ENCODE measurements at places on chromosomes 2 and 18.

- no peak for DNase-seq
Measured at GRCh38 chr2:118309946-118310680, 221.8 kb downstream of the INSIG2 start.

DNA sequence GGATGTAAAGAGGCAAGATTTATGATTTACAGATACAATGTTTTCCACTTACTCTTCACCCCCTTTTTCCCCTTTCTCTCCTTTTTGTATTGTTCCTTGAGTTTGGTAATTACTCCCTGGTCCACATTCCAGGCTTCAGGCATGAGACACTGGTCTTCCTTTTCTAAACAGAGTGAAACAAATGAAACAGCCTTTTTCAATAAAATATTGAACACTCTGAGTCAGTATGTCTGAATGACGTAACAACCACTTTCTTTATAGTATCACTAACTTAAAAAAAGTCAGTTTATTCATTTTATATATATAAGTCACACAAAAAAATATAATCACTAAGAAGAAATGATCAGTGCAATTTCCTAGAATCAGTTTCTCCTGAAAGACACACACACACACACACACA is 79.7 kb downstream of the STRN start:
- DNase-seq: no peak

DNA sequence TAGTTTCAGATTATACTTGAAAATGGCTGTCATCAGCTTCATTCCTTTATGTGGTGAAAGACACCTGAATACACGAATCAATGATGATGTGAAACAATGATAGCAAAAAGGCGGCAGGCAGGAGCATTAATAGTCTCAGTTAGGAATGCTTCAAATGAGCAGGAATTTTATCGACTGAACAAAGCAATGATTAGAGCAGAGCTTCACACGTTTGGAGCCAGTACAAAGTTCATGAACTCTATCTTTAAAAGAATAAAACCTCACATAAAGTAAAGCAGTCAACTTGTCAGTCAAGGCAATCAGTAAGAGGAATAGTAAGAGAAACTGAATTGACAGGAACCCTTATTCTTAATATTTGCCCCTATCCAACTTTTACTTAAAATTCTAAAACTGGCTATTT is 78.4 kb upstream of the SERTAD2 start:
- DNase-seq: no peak

GRCh38 chr2:194383401-194383800 is 1273.6 kb upstream of the SLC39A10 start:
- no peak for DNase-seq

DNA sequence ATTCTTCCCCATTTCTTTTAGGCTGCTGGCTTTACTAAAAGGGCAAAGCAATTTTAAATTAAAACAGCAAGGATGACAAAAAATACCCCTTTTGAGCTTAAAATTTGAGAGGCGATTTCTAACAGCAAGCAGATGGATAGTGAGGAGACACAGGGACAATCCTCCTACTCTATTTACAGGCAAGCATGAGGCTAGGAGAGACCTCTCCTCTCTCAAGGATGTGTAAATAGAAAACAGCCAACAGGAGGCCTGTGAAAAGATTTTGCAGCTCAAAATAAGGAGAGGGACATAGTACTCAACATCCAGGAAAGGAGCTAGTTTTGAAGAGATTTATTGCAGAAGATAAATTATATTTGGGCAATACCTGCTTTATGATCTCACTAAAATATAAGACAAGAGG is 53.8 kb downstream of the LINC00305 start:
- no peak for DNase-seq

DNA sequence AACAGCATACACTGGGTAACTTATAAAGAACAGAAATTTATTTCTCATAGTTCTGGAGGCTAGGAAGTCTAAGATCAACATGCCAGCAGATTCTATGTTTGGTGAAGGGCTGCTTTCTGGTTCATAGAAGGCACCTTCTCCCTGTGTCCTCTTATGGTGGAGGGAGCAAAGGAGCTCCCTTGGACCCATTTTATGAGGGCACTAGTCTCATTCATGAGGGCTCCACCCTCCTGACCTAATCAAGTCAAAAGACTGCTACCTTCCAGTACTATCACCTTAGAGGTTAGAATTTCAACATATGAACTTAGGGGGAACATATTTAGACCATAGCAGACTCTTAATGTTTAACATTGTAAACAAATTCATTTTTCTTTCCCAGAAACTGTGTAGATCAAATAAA is 54.5 kb downstream of the ACVR1C start:
- no peak for DNase-seq

DNA sequence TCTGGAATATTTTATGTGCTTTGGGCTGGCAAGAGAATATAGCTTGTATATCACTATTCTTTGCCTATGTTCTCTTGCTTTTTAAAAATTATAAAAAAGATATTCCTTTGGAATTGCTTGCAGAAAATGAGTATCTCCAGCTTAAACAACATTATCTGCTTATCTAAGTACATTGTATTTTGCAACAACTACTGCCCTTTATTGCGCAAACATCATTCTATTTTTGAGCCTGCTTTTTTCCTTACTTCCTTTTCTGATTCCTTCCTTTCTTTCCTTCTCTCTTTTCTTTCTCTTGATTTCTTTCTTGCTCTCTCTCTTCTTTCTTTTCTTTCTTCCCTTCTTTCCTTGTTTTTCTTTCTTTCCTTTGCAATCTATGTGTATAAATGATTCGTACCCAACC is 74.0 kb downstream of the UNC80 start:
- DNase-seq: no peak

- DNase-seq: no peak
Measured at GRCh38 chr2:240255811-240256703, 115.6 kb upstream of the OTOS start.

DNA sequence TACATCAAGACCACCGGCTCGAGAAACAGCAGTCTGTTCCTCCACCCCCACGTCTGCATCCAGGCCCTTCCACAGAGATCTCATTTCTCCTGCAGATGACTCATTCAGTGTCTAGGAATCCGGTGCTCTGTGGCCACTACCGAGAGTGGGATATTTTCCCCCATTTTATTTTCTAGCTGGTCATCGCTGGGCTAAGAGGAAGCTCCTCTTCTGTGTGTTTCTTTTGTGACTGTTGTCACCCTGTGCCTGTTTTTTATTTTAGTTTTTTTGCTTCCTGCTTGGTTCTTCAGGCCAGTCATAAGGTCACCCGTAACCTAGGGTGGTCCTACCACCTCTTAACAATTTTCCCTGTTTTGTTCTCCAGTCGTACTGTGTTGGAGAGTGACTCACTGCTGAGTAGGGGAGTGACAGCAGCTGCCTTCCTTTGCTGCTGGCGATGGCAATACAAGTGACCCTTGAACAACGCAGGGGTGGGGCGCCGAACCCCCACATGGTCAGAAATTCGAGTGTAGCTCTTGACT is 6.7 kb downstream of the RAMP1 start:
- no peak for DNase-seq

DNA sequence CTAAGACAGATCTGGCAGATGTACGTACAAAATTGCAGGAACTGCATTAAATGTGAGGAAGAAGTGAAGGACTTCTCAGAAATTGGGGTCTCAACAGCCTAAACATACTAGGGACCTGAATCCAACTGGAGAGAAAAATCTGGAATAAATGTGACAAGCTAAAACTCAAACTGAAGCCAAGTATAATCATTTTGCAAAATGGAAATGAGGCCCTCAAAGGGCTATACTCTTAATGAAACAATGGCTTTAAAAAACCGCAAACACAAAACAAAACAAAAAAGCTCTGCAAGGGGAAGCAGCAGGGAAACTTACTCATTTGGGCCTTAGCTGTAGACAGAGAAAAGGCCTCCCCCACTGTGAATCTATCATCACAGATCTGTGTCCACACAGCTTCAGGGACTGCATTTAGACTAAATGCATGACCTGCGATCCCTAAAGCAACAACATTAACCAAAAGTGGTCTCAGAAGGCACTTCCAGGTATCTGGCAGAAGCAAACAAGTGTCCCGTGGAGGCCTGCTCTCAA is 63.2 kb downstream of the CCBE1 start:
- DNase-seq: no peak
